Activated CD4-positive, alpha-beta memory T cell treated with anti-CD3 and anti-CD28 coated beads for 36 hours (primary cell): ENCODE measurements at places on chromosomes 16 and 17. TPM values are rescaled to one million over a fixed set of nuclear protein-coding genes. Genes with fewer than 3 reads are reported as not detected.

- no peak overlapping the region for H3K27ac ChIP-seq
- H3K27me3 ChIP-seq = no peaks in the 10 kb centered on the region
- no peak overlapping the region for H3K4me3 ChIP-seq
- DNase-seq = no peak
- peaks cover 1% of the 10 kb centered on the region for H3K36me3 ChIP-seq
Observed at GRCh38 chr16:78903843-78904242, 696.7 kb downstream of the MAF start.

GRCh38 chr17:64741038-64741641 lies 79.0 kb upstream of the SMURF2 start:
- no peak for DNase-seq
- peaks cover 6% of the 10 kb centered on the region for H3K4me1 ChIP-seq
- H3K36me3 ChIP-seq = no peaks in the 10 kb centered on the region
- H3K4me3 ChIP-seq = no peak overlapping the region
- H3K27me3 ChIP-seq = no peaks in the 10 kb centered on the region

Gene TMC8
- 134 TPM for total RNA-seq

Gene ZNF768
- 14.3 TPM for total RNA-seq

Gene FBXL16
- 14.1 TPM for total RNA-seq

Gene TBC1D3
- total RNA-seq = not detected

DNA sequence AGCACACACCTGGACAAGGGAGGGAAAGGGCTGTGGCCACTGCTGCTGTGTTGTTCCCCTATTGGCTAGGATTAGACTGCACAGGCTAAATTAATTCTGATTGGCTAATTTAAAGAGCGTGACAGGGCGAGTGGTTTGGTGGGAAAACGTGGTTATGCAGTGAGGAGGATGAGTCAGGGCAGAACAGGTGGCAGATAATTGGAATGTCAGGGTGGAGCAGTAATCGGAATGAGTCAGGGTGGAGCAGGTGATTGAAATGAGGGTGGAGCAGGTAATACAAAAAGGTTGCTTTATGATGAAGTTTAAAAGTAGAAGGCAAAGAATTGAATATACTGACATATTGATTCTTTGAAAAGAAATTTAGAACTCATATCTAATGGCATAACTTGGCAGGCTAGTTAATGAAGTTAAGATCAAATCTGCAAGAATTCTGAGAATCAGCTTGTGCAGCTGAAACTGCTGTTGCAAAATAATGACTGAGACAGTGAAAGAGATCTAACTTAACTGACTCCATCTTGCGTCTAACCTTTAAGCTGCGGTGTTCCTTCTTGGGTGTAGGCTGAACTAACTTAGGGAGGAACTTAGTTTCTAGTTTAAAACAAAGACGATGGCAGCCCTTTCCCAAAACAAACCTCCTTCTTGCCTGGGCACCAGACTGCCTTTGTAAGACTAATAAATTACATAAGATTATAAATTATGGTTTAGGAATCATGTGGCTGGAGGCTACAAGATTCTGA lies 174.3 kb downstream of the UTP18 start:
- peaks cover 51% of the 10 kb centered on the region for H3K4me1 ChIP-seq
- no peaks in the 10 kb centered on the region for H3K36me3 ChIP-seq
- peak overlapping the region; percentile 79 for H3K27ac ChIP-seq
- no peak overlapping the region for H3K4me3 ChIP-seq

GRCh38 chr16:4217204-4218131 lies 24.4 kb downstream of the SRL start:
- H3K27me3 ChIP-seq = peaks cover 4% of the 10 kb centered on the region
- H3K4me1 ChIP-seq = no peaks in the 10 kb centered on the region
- DNase-seq = no peak
- no peaks in the 10 kb centered on the region for H3K36me3 ChIP-seq

DNA sequence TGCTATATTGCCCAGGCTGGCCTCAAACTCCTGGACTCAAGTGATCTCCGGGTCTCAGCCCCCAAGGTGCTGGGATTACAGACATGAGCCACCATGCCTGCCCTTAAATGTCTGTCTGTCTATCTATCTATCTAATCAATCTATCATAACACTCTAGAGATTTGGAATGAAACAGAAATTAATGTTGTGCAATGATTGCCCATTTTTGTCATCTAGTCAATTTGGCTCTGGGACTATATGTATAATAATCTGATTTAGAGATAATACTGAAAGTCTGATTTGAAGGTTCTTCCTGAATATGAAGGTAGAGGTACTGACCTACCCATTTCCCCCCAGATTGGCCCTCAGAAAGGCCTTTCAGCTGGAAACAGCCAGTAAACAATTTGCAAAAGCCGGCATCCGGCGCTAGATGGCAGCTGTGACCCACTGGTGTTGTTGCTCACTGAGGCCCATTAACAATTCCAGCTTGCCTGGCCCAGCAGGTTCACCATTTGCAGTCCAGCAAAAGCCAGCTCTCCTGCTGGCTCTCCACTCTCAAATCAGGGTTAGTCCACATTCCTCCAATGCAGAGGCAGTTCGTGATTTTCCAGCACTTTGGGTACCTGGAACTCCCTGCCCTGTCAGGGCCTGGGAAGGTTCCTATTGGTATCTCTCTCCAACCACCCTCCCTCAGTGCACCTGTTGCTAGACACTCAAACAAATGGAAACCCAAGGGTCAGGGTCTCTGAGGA lies 22.9 kb upstream of the C16orf87 start:
- H3K27ac ChIP-seq = no peak overlapping the region
- no peaks in the 10 kb centered on the region for H3K4me1 ChIP-seq
- no peak overlapping the region for H3K4me3 ChIP-seq
- DNase-seq = peak; percentile 77
- H3K27me3 ChIP-seq = peaks cover 3% of the 10 kb centered on the region

DNA sequence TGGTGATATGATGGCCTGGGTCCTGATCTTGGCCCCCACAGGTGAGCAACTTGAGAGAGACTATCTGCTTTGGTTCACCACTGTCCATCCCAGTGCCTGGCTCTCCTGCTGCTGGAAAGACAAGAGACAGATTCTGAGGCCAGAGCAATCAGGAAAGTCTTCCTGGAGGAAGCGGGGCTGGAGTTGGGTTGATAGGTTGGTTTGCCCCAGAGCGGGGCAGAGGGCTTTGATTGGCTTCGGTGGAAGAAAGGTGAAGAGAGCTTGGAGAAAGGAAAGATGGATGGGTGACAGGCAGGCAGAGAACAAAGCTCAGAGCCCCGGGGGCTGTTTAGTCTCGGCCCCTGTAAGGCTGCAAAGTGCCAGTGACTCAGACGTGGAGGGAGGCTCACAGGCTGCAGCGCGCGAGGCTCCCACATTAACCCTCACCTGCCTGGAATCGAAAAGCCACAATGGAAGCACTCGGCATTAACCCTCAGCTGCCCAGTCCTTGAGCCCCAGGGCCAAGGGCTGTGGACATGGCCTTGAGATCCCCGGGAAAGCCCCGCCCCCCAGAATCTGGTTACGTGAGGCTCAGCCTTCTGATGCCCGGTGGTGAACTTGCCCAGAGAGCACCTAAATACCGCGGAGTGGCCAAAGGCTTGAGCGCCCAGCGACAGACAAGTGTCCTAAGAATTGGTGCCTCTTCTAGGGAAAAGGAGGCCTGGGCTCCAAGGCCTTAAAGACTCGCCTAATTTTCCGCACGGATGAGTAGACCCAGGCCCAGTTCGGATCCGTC lies 996 bp upstream of the CPNE2 start:
- H3K27ac ChIP-seq = no peak overlapping the region
- H3K27me3 ChIP-seq = peaks cover 7% of the 10 kb centered on the region
- peaks cover 9% of the 10 kb centered on the region for H3K4me1 ChIP-seq
- H3K4me3 ChIP-seq = peak overlapping the region; percentile 47
- no peaks in the 10 kb centered on the region for H3K36me3 ChIP-seq
- DNase-seq = no peak

Gene FKBP10
- 0.76 TPM for total RNA-seq

GRCh38 chr17:75366432-75366831 lies 39.0 kb downstream of the GRB2 start:
- DNase-seq = no peak
- no peaks in the 10 kb centered on the region for H3K27me3 ChIP-seq
- peaks cover 2% of the 10 kb centered on the region for H3K36me3 ChIP-seq
- peaks cover 90% of the 10 kb centered on the region for H3K4me1 ChIP-seq

Gene OR4D1
- total RNA-seq = 0.27 TPM

Gene RAB37
- 7.0 TPM for total RNA-seq

- DNase-seq = peak; percentile 62
- H3K4me1 ChIP-seq = peaks cover 14% of the 10 kb centered on the region
- H3K27ac ChIP-seq = no peak overlapping the region
Observed at GRCh38 chr16:69089091-69089910, 16.2 kb upstream of the HAS3 start.

DNA sequence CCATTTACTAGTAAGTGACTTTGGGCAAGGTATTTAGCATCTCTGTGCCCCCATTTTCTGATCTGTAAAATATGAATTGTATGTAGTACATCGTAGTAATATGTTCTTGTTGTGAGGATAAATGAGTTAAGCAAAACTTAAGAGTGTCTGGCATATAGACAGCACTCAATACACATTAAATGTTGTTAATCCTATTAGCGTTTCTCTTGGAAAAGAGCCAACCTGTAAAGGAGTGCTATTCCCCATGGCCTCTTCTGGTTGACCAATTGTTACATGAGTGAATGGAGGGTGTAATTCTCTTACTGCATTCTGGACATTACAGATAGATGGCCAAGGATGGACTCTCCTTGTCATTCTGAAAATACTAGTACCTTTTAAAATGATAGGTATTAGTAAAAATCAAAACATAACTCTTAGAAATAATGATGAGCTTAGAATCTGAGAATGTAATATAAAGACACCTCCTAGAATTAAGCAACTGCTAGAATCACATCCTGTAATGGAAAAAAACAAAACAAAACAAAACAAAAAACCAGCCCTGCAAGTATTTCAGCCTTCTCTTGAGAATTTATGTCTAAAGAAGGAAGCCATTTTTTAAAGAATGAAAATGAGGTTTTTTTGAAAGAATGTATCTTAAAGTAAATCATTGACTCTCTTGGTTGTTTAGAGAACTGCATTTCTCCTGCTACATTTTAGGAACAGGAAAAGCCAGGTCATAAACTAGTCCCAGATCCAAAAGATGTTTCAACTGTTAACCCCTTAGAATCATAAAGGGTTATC lies 30.5 kb downstream of the IQCK start:
- no peak overlapping the region for H3K4me3 ChIP-seq
- no peaks in the 10 kb centered on the region for H3K36me3 ChIP-seq
- H3K27me3 ChIP-seq = no peaks in the 10 kb centered on the region
- no peak for DNase-seq
- no peaks in the 10 kb centered on the region for H3K4me1 ChIP-seq

DNA sequence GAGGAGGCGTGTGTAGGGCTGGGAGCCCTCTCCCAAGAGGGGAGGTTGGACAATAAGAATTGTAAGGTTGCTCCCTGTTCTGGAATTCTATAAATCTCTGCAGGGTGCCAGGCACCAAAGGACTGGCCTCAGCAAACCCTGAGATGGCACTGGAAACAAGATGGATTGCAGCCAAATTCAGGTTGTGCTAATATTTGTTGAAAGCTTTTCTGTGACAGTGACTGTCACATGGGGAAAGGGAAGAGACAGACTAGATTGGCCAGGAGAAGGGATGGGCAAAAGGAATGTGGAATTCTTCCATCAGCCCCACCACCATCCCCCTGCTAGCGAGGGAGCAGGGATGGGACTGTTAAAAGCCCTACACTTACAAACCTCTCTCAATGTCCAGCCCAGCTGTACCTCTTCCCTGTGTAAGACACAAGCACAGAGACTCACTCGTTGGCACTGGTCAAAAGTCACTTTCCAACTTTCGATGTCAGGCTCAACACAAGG lies 62.4 kb downstream of the SOX9 start:
- no peak for DNase-seq
- H3K36me3 ChIP-seq = no peaks in the 10 kb centered on the region
- H3K4me1 ChIP-seq = no peaks in the 10 kb centered on the region
- H3K27me3 ChIP-seq = no peaks in the 10 kb centered on the region

- H3K4me3 ChIP-seq = no peak overlapping the region
- H3K36me3 ChIP-seq = no peaks in the 10 kb centered on the region
- no peaks in the 10 kb centered on the region for H3K4me1 ChIP-seq
- peak; percentile 59 for DNase-seq
Observed at GRCh38 chr16:71367241-71367976, 8.9 kb downstream of the CALB2 start.

- no peaks in the 10 kb centered on the region for H3K27me3 ChIP-seq
- H3K27ac ChIP-seq = no peak overlapping the region
- H3K4me1 ChIP-seq = peaks cover 22% of the 10 kb centered on the region
- H3K4me3 ChIP-seq = no peak overlapping the region
Observed at GRCh38 chr17:60863892-60864707, 186.4 kb downstream of the BCAS3 start.

GRCh38 chr16:31478956-31479355 lies 4.0 kb upstream of the SLC5A2 start:
- H3K4me1 ChIP-seq = peaks cover 18% of the 10 kb centered on the region
- H3K4me3 ChIP-seq = no peak overlapping the region
- H3K27me3 ChIP-seq = no peaks in the 10 kb centered on the region
- no peaks in the 10 kb centered on the region for H3K36me3 ChIP-seq
- DNase-seq = no peak

Gene ZNF597
- total RNA-seq = 2.1 TPM

GRCh38 chr16:88566158-88566557 lies 4.0 kb upstream of the ZC3H18 start:
- peaks cover 2% of the 10 kb centered on the region for H3K27me3 ChIP-seq
- peaks cover 3% of the 10 kb centered on the region for H3K36me3 ChIP-seq
- peaks cover 23% of the 10 kb centered on the region for H3K4me1 ChIP-seq
- H3K4me3 ChIP-seq = peak overlapping the region; percentile 13
- DNase-seq = peak; percentile 92

DNA sequence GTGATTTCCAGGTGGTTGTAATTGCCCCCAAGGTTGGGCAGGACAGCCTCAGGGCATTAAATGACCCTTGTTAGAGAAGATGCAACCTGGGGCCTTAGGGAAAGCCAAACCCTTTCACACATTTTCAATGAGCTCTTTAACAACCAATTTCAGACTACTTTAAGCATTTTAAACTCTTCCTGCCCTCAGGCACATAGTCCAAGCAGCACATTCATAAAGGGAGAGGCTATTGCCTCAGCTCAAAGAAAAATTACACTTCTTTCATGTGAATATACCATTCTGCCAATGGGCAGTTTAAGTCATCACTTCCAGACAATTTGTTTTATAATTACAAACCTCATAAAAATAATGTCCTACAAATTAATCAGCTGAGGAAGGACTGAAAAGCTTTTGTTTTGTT lies 544.5 kb downstream of the NPIPA7 start:
- no peaks in the 10 kb centered on the region for H3K36me3 ChIP-seq
- DNase-seq = no peak
- H3K27me3 ChIP-seq = peaks cover 2% of the 10 kb centered on the region
- no peaks in the 10 kb centered on the region for H3K4me1 ChIP-seq
- H3K4me3 ChIP-seq = no peak overlapping the region
- no peak overlapping the region for H3K27ac ChIP-seq

Gene POLR2C
- 52.5 TPM for total RNA-seq

Gene CD7
- total RNA-seq = 574 TPM

DNA sequence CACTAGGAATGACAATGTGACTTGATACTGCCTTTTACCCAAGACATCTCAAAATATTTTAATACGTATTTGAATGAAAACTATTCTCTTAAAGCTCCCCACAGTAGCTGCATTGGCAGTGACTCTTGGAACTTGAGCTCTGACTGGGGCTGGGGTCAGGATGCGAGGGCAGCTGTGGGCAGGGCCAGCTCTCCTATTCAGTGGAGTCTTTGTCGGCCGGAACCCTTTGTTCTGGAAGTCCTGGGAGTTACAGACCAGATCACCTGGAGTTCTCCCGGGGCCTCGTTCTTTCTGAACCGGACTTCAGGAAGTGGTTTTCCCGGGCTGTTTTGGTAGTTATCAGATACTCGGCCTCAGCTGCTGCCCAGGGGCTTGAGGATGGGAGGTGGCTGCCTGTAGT lies 84.9 kb downstream of the NPIPB11 start:
- no peak overlapping the region for H3K27ac ChIP-seq
- DNase-seq = no peak
- H3K4me3 ChIP-seq = no peak overlapping the region
- H3K4me1 ChIP-seq = peaks cover 3% of the 10 kb centered on the region
- H3K27me3 ChIP-seq = no peaks in the 10 kb centered on the region
